ENCODE measurements at places on chromosomes 6 and 20.

DNA sequence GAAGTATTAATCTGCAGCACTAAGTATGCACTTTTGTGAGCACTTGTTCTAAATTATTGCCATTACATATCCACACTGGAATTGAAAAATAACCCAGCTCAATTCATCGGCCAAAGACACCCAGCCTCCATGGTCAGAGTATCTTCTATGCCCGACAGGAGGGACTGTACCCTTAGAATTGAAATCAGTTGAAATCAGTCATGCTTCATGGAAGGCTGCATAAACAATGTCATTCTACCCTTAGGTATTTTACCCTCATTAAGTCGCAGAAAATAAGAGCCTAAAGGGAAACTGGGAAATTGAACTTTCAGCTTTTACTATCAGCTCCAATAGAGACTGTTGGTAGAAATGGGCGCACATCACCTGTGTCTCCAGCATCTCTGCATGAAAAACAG lies 2.9 kb upstream of the RAMACL start:
- no peak for DNase-seq

DNA sequence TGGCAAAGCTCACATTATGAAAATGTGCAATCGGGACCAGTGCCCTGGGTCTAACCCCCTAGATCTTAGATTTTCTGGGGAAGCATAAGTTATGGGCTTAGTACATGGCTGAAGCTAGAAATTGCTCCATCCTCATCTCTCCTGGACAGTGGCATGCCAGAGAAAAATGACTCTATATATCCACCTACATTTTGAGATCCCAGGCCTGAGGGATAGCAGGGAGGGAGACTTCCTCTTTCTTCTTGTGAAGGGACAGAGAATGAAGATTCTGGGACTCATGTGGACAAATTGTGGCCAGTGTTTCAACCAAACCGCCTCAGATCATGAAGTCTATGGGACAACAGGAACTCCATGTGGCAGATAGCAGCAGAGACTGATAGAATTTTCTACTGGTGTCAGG lies 35.4 kb downstream of the GSTA2 start:
- DNase-seq, result no peak

- no peak for DNase-seq
These were observed 55.2 kb upstream of the CDKAL1 start for GRCh38 chr6:20479060-20479459.

GRCh38 chr6:88650029-88650619 lies 313.3 kb downstream of the RNGTT start:
- no peak for DNase-seq

GRCh38 chr6:100455230-100456124 lies 9.2 kb downstream of the SIM1 start:
- no peak for DNase-seq

GRCh38 chr20:44033873-44034272 lies 119.2 kb downstream of the TOX2 start:
- no peak for DNase-seq

- no peak for DNase-seq
These were observed 4.0 kb downstream of the PHF10 start for GRCh38 chr6:169720207-169720855.

- DNase-seq, result no peak
These were observed 40.9 kb downstream of the VSTM2L start for GRCh38 chr20:37943501-37944455.

DNA sequence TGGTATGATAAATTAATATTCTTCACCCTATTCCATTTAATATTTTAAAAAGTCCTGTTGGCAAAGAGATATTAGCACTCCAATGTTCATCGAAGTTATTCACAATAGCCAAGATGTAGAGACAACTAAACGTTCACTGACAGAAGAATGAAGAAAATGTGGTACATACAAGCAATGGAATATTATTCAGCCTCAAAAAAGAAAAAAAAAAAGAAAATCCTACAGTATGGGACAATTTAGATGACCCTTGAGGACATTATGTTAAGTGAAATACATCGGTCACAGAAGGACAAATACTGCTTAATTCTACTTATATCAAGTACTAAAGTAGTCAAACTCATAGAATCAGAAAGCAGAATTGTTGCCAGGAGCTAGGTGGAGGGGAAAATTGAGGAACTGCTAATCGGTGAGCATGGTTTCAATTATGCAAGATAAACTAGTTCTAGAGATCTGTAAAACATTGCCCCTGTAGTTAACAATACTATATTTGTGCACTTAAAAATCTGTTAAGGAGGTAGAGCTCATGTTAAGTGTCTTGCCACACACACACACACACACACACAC lies 4.7 kb downstream of the GCLC start:
- no peak for DNase-seq

- DNase-seq, result no peak
These were observed 4.2 kb upstream of the NTSR1 start for GRCh38 chr20:62704341-62704948.

DNA sequence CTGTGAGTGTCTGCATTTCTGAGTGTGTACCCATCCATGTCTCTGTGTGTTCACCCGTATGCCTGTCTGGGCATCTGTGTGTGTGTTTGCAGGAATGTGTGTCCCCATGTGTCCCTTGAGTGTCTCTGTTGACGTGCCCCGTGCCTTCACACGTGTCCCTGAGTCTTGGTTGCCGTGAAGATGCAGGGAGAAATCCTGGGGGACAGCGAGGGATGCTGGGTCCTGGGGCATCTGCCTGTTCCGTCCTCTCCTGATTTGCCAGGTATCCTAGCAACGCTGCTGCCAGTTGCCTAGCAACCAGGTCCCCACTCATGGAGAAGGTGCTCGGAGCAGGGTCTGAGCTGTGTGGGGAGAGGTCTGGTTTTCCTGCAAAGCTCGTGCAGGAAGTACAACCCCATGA lies 6.0 kb upstream of the LKAAEAR1 start:
- no peak for DNase-seq

DNA sequence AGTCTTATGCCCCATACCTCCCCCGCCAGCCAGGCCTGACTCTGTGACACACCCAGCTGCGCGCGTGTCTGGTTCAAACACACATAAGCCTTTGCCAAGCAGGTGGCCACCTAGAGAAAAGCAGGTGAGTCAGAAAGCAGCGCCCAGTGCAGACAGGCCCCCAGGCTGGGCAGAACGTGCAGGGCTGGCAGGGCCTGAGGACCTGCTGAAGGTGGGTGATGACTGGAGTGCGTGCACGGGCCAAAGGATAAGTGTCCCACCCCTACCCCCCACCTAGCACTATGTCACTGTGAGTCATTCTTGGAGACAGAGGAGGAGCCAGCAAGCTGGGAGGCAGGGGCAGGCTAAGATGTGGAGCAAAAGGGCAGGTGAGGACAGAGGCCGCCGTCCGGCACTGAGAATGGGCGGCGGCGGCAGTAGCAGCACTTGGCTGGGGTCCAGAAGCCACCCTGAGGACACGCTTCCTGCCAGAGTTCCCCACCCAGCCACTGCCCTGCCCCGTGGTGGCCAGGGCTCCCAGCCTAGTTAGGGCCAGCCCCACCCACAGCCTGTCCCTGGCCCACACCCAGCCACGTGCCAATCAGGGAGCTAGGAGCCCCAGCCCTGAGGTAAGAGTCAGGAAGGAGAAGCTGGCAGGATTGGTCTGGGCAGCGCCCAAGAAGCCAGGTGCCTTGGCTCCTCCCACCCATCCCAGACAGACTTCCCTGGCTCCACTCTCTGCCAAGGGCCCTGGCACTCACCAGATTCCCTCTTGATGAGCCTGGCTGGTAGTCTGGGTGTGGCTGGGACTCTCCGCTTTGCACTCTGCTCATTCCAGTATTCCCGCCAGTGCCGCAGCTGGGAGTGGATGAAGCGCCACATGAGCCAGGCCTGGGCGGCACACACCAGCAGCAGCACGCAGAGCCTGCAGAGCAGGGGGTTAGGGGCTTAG lies 72.7 kb downstream of the TRAM2 start:
- no peak for DNase-seq

- no peak for DNase-seq
These were observed 1.8 kb downstream of the CDH4 start for GRCh38 chr20:61253640-61254511.

- DNase-seq, result no peak
These were observed 60.5 kb upstream of the SLC22A23 start for GRCh38 chr6:3517350-3517749.

- no peak for DNase-seq
These were observed 19.6 kb downstream of the RRBP1 start for GRCh38 chr20:17662333-17663039.

GRCh38 chr20:54290636-54291035 lies 82.7 kb downstream of the PFDN4 start:
- DNase-seq, result no peak

GRCh38 chr6:157070403-157071107 lies 252.8 kb downstream of the TMEM242 start:
- no peak for DNase-seq

DNA sequence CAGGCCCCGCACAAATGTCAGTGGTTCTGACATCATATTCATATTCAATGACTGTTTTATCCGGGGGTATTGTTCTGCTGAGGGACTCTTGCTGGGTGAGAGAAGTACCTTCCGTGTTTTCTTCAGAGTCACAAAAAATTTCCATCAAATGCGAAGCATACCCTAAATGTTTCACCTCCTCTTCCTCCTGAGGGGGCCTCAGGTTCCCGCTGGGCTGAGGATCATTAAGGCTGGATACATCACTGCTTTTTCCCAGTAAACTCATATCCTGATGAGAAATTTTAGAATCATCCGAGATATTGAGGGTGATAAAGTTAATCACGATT lies 42.8 kb downstream of the IL20RA start:
- DNase-seq, result no peak

- no peak for DNase-seq
These were observed 56.4 kb downstream of the CD24 start for GRCh38 chr6:106918115-106918514.

DNA sequence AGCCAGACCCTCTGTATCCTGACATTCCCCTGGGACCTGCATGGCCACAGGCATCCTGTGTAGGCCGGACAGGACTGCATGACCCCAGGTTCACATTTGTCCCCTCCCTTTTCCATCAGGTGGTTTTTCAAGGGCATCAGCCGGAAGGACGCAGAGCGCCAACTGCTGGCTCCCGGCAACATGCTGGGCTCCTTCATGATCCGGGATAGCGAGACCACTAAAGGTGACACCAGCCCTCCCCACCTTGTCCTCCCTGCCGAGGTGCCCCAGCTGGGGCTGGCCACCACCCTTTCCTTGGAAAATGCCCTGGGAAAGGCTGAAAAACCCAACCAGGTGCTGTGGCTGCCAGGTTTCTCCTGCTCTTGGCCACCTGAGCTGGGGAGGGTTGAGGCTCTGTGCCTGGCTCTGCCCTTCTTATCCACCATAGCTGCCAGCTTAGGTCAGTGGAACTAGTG lies 27.6 kb downstream of the HCK start:
- DNase-seq, result no peak

Data from activated naive CD4-positive, alpha-beta T cell treated with anti-CD3 and anti-CD28 coated beads, Interleukin-2, amount 50 U/mL, for 16 hours (primary cell).